Aorta (tissue), 5 donors: ENCODE measurements at places on chromosomes 3 and 15. TPM values are rescaled to one million over a fixed set of nuclear protein-coding genes. Genes with fewer than 3 reads are reported as not detected.

DNA sequence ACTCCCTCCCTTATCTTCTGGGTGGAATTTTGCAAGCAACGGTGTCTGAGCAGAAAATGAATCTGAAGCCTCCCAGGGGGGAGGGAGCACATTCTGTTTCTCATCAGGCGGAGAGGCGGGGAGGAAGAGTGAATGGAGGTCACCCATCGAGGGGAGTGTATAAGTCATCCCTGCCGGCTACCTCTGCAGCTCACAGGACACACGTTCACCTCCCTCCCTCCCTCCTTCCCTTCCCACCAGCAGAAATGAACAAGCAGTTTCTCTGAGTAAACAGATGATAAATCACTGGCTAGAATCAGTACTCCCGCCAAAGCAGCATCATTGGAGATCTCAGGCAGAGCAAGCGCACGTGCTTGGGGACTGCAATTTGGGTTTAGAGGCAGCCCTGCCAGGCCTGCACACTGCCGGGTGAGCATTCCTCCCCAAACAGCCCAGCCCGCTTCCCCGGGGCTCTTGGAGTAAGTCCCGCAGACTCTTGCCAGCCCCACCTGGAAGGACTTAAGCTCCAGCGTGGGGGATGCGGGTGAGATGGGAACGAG, 38.3 kb downstream of the CPN2 start:
- peak; percentile 75 for DNase-seq

GRCh38 chr15:43941555-43941954, 114.8 kb downstream of the WDR76 start:
- no peak for DNase-seq

GRCh38 chr15:46129145-46129544, 494.3 kb downstream of the SQOR start:
- DNase-seq: no peak

The NFKBIZ gene
- 65.2 TPM for polyA plus RNA-seq

- no peak for DNase-seq
Observed at GRCh38 chr3:44076221-44076829, 165.4 kb upstream of the TOPAZ1 start.

GRCh38 chr3:188905547-188905946, 266.2 kb upstream of the TPRG1 start:
- no peak for DNase-seq

GRCh38 chr15:41950127-41950483, 22.3 kb downstream of the EHD4 start:
- no peak for DNase-seq

DNA sequence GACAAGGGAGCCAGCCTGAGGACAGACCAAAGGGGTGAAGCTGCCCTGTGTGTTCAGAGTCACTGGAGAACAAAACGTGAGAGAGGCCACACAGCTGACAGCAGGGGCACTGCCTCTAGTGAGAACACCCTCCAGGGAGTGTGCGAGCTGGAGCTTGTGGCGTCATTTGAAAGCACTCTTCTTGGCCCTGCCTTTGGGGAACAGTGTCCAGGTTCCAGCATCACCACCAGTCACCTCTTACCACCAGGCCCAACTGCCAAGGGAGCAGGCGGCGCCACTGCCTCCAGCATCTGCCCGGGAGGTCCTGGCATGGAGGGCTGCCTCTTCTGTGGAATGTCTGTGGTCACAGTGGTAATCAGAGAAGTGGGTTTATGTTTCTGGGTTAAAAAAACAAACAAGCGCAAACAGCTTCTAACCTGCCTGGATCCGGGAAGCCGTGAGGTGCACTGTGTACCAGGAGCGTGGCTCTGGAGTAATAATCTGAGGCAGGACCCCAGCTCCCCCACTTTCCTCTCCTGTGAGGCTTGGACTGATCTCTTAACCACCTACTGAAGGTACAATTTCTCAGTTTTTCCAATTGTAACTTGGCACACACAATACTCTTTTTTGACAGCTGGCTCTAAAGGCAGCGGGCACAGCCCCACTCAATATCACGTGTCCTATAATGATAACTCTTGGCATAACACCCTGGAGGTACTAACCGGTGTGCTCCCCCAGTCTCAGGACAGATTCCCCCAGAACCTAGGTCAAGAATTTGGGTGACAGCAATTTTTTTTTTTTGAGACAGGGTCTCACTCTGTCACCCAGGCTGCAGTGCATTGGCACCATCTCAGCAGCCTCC, 32.2 kb upstream of the CDCP1 start:
- no peak for DNase-seq

DNA sequence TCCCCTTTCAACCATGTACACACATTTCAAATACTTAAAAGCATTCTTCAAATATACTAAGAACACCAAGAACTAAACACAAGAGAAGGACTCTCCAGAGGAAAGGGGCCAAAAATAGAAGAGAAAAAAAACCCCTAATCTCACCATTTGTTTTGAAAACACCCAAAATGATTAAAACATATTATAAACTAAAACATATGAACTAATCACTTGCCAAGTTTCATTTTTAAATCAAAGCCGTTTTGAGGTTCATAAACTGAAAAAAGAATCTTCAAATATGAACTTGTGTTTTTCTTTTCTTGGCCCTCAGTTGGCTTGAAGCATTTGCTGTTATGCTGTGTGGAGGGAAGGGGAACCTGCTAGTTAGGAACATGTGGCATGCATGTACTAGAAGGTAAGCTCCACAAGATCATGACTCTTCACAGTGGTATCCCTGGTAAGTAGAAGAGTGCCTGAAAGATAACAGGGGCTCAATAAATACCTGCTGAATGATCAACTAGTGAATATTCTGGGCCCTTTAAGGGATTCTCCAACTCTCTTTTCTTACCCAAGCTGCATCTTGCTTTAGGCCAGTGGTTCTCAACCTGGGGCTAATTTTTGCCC, 224.5 kb downstream of the TIGIT start:
- DNase-seq: no peak

The TTLL13 gene
- polyA plus RNA-seq: not detected

DNA sequence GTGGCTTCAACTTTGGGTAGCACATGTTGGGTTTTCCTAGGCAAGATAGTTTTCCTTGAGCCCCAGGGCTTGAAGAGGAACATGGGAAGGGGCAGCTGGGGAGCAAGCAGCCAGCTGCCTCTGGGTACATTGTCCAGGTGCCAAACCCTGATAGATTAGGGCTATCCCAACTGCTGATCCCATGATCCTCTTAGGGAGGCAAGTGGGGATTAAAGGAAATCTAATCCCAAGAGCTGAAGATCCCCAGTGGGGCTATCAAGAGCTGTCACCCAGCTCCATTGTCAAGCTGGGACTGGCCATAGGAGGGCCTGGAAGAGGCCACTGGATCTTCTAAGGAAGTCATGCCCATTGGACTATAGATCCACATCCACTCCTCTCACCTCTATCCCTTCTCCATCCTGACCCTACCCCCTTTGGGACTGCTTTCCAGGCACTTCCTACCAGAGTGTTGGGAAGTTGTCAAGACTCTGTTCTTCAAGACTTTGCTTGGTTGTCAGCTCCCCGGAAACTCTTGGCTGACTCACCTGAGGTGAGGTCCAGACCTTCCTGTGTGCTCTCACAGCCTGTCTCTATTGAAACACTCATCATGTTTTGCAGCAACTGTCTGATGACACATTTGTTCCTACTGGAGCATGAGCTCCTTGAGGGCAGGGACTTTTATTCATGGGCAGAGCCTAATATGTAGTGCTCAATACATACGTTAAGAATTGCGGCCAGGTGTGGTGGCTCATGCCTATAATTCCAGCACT, 5.9 kb downstream of the CAMK2N2 start:
- DNase-seq: peak; percentile 9

DNA sequence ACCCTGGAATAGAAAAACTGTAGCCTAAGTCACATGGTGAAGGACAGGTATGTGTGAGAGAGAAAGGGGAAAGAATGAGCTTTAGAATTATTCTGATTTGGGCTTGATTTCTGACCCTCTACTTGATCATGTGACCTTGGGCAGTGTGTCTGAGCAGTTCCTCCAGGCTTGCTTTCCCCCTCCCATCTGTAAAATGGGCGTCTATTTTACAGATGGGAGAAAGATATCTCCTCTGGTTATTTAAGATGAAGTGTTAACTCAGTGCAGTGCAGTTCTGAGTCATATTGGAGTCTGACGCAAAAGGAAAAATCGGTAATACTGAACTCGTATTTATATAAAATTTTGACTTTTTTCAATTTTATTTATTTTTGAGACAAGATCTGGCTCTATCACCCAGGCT, 38.1 kb upstream of the LMOD3 start:
- no peak for DNase-seq

DNA sequence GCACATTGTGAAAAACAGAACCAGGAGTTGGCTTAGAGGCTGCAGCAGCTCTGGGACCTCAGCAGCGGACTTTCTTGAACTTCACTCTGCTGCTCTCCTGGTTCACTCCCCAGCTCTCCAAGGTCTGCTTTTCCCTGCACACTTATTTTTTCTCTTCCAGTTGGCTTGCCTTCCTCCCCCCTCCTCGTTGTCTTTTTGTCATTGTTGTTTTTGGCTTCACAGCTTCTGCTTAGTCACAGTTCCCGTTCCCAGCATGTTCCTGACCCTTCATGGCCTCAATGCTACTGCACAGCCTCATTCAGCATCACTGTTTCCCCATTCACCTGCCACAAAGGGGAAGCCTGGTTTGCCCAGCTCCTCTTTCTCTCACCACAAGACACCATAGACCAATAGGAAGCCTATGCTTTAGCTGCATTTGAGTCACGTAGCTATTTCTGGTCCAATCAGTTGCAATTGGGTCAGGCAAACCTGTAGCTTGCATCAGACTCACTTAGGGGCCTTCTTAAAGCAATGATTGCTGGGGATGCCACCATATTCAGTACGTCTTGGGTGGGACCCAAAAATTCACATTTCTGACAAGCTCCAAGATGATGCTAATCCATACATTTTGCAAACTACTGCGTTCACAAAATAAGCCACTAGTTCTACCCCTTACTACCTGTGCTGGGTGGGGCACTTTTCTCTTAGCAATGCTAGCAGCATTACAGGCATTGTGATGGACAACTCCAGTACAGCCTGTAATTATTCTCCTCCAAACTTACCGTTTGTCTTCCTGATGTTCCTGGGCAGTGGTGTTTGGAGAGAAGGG, 7.8 kb upstream of the SUMF1 start:
- DNase-seq: no peak

DNA sequence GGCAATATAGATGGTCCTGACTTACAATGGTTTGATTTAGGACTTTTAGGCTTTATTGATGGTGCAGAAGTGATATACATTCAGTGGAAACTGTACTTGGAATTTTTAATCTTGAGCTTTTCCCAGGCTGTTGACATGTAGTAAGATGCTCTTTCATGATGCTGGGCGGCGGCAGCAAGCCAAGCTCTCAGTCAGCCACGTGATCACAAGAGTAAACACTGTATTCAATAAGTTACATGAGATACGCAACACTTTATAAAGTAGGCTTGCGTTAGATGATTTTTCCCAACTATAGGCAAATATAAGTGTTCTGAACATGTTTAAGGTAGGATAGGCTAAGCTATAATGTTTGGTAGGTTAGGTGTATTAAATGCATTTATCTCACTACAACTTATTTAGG, 17.9 kb downstream of the PARP9 start:
- DNase-seq: no peak

The MAGEL2 gene
- 0.10 TPM for polyA plus RNA-seq

DNA sequence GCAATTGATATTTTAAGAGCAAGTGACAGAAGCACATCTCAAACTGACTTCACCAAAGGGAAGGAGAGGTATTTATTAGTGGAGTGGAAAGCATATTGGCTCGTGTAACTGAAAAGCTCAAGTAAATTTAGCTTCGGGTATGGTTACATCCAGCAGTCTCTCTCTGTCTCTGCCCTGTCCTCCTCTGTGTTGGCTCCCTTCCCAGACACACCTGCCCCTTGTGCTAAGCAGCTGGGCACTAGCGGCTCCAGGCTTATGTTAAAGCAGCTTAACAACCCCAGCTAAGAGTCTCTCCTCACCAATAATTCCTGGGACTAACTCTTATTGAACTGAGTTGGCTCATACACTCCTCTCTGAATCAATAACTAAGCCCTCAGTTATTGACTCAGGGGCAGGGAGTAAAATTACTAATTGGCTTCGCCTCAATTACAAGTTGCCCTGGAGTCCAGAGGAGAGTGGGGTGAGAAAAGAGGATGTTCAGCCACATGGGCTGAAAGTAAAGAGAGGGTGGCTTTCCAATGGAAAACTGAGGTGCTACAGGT, 12.8 kb upstream of the SH3BP5 start:
- DNase-seq: no peak

GRCh38 chr3:191363221-191363620, 32.9 kb upstream of the UTS2B start:
- no peak for DNase-seq

The NDUFAF3 gene
- 75.1 TPM for polyA plus RNA-seq

The FOXB1 gene
- not detected for polyA plus RNA-seq

DNA sequence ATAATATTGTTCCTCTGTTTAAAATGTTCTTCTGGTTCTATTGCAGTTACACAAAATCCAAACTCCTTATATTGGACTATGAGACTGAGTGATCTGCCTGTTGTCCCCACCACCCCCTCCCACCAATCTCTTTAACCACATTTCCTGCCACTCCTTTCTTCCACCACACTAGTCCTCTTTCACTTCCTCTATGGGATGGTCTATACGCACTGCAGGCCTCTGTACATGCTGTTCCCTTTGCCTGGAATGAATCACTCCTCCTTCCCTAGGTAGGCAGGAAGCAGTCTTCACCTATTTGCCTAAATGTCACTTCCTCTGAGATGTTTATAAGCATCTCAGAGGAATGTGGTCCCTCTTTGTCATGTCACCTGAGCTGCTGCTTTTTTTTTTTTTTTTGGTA, 4.0 kb downstream of the MAP2K1 start:
- no peak for DNase-seq

DNA sequence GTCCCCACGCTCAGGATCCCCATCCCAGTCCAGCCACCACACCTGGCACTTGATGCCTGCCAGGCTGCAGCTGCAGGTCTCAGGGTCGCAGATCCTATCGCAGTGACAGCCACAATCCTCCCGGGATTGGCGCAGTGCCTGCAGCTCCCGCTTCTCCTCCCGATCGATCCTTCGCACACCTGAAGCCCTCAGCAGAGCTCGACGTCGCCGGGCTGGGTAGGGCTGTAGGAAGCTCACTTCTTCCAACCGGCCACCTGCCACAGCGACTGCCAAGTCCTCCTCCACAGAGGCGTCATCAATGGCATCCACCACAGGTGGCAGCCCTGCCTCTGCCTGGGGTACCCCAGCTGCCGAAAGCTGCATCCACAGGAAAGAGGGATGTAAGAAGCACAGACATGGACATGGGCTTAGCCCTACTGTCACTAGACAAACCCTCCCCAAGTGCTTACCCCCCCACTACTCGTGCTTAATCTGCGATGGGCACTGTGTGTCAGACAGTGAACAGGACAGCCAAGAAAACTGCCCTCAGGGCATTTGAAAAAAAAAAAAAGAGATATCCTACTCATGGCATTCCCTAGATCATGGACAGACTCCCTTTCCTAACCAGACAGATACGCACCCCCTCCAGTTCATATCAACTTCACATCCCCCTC, 9.2 kb downstream of the CSRNP1 start:
- no peak for DNase-seq

GRCh38 chr3:29619676-29620075, 338.8 kb downstream of the RBMS3 start:
- no peak for DNase-seq
